Inflammatory macrophage (primary cell): ENCODE measurements at places on chromosomes 3 and 15.
A peak's percentile ranks its signal among the peaks of the same experiment; 100 is the strongest.

DNA sequence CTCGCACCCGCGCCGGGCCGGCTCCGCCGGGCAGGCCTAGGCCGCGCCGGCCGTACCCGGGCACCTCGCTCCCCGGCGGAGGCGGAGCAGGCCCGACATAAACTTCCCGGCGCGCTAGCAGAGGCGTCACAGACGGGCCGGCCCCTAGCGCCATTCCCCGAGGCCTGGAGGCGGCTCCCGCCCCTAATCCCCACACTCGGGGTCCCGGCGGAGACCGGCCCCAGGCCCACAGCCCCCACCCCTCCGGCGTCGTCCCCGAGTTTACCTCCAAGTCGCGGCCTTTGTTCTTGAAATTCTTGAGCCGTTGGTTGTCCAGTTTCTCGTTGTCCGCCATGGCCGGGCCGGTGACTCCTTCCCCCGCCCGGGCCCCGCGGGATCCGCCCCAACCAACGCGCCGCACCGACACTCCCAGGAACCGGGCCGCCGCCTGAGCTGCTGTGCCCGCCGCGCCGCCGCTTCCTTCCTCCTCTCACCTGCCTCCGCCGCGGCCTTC is 376 bp downstream of the KPNA4 start:
- peak; percentile 55 for DNase-seq

DNA sequence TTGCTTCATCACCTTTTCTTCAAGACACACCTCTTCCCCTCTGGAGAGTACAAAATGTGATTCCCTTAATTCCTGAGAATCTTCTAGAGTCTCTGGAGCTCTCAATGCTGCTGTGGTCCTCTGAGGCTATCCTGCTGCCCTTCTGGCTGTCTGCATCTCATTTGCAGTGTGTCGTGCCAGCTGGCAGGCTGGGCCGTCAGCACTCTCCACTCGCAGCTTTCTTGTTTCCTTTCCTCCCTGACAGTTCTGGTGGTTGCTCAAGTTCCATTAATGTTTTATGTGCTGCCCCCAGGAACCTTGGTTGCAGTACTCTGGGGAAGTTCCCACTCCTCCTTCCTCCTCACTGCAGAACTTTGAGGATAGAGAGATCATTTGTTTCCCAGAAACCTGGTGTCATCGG is 210.8 kb upstream of the ROPN1 start:
- DNase-seq: no peak

DNA sequence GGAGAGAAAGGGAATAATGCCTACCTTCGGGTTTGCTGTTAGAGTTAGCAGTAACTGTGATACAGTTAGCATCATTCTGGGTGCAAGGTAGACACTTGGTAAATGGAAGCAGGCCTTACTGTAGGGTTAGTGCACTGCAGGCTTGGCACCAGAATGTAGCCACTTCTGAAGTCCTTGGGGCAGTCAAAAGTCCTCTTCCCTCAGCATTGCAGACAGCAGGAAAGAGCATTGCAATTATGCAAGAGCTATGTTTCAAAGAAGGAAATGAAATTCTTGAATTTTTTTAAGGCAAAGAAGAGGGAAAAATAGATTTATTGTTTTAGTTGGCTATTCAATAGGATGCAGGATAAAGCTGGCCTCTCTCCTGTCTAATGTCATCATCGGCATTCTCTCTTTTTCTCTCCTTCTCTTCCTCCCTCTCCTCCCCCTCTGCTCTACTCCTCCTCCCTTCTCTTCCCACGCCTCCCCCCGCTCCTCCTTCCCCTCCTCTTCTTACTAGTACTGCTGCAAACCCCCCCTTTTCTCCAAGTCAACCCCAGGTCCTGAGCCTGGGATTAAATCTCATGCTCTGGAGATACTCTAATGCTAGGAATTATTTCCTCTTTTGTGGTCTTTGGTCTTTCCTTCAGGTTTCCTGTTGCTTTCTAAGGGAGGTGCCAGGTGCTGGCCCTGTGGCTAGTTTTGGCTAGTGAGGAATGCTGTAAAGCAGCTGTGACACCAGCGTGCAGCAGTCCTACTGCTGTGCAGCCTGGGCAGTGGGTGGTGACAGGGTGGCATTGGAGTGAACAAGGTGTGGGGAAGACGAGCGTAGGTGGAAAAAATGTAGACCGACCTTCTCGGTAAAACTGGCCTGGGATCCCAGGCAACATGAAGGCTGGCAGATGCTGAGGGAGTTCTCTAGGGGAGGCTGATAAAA is 21.7 kb downstream of the EEFSEC start:
- DNase-seq: peak; percentile 50

GRCh38 chr3:61649381-61650170 is 88.2 kb downstream of the PTPRG start:
- no peak for DNase-seq
